ENCODE measurements at places on chromosomes 5 and 9.

GRCh38 chr5:17069995-17070511 lies 134.0 kb upstream of the MYO10 start:
- DNase-seq, result no peak

- DNase-seq, result peak; percentile 43
Measured at GRCh38 chr9:128899566-128900322, 17.8 kb downstream of the LRRC8A start.

DNA sequence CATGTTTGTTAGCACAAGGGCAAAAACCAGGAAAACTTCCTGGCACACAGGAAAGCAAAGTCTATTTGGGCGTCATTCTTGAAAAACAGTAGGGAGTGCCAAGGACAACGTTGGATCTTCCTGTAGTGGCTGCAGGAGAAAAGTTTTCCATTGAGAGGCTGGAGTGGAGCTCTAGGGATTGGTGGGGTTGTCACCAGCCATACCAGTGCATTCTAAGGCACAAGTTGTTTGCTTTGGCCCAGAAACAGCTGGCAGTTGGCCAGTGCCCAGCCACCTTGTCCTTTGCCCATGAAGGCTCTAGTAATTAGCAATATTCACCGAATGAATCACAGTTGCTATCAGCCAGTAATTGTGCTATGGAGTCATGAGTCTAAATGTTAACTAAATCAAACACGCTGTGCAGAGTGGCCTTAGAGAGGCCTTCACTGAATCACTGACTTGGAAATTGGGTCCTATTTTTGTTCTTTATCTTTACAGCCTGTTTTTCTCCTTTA lies 26.4 kb downstream of the TNFSF15 start:
- no peak for DNase-seq

- DNase-seq, result no peak
Measured at GRCh38 chr5:124056991-124057723, 545.2 kb downstream of the CSNK1G3 start.

- DNase-seq, result no peak
Measured at GRCh38 chr9:96136992-96137670, 164.8 kb downstream of the HSD17B3 start.

GRCh38 chr5:154465169-154465568 lies 12.9 kb downstream of the HAND1 start:
- DNase-seq, result no peak

Measured in T-helper 2 cell treated with Interferon-gamma antibody and Interleukin-4, amounts not matched to agents 5 μg/mL and 100 μg/mL, for 36 hours (primary cell).